NCI-H460 (cell line): ENCODE measurements at places on chromosomes 11 and 22.
A peak's percentile ranks its signal among the peaks of the same experiment; 100 is the strongest.

DNA sequence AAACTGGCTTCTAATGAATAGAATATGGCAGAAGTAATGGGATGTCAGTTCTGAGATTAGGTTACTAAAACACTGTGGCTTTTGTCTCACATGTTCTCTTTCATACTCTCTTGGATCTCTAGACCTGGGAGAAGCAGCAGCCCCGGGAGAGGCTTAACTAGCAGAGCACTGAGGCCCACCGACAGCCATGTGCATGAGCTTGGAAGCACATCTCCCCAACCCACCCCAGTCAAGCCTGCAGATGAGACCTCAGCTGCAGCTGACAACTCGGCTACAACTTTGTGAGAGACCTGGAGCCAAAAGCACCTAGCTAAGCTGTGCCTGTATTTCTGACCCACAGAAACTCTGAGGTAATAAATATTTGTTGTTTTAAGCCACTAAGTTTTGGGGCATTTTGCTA lies 100.8 kb downstream of the TRIM29 start:
- DNase-seq = no peak

DNA sequence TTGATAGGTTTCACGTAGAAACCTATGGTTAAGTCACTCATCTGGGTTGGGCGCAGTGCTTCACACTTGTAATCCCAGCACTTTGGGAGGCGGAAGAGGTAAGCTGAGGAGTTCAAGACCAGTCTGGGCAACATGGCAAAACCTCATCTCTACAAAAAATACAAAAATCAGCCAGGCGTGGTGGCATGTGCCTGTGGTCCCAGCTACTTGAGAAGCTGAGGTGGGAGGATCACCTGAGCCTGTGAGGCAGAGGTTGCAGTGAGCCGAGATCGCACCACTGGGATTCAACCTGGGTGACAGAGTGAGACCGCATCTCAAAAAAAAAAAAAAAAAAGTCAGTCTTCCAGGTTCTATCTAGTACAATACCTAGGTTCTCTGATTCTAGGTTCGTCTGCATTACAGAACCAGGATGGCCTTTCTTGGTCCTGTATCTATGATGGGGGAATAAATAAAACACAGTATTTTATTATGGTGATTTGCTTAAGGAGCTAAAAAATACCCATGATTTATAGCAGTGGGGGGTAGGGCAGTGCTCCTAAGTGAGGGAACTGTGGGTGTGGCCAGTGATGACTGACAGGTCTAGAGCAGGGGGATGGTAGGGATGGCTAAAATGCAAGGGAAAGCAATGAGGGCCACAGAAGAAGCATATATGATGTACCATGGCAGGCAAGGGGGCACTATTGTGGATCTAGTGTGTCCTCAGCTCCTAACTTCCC lies 65.5 kb upstream of the NUP160 start:
- no peak for DNase-seq

GRCh38 chr11:68508425-68508824 lies 47.9 kb downstream of the PPP6R3 start:
- no peak for DNase-seq

GRCh38 chr11:125431481-125431880 lies 64.6 kb downstream of the FEZ1 start:
- DNase-seq = no peak

DNA sequence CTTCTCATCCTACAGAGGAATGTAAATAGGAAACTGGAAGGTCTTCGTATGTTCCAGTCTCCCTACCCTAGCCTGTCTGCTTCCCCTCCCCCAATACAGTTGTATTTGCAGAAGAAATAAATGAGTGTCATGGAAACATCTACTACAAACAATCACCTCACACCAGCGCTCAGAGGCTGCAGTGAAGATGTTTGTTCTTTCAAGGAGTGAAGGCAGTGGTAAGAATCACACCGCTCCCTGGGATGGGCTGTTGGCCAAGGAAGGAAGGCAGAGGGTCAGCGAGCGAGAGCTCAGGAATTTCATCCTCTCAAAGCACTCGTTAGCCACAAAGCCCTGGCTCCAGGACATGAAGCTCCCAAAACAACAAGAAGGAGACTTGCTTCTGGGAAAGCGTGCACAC lies 1.1 kb upstream of the IGSF9B start:
- DNase-seq = no peak

DNA sequence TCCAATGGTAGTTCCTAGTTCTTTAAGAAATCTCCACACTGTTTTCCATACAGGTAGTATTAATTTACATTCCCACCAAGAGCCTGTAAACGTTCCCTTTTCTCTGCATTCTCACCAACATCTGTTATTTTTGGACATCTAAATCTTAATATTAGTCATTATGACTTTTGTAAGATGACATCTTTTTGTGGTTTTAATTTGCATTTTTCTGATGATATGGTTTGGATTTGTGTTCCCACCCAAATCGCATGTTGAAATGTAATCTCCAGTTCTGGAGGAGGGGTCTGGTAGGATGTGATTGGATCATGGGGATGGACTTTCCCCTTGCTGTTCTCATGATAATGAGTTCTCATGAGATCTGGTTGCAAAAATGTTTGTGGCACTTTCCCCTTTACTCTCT lies 89.0 kb downstream of the MUC15 start:
- DNase-seq = no peak

DNA sequence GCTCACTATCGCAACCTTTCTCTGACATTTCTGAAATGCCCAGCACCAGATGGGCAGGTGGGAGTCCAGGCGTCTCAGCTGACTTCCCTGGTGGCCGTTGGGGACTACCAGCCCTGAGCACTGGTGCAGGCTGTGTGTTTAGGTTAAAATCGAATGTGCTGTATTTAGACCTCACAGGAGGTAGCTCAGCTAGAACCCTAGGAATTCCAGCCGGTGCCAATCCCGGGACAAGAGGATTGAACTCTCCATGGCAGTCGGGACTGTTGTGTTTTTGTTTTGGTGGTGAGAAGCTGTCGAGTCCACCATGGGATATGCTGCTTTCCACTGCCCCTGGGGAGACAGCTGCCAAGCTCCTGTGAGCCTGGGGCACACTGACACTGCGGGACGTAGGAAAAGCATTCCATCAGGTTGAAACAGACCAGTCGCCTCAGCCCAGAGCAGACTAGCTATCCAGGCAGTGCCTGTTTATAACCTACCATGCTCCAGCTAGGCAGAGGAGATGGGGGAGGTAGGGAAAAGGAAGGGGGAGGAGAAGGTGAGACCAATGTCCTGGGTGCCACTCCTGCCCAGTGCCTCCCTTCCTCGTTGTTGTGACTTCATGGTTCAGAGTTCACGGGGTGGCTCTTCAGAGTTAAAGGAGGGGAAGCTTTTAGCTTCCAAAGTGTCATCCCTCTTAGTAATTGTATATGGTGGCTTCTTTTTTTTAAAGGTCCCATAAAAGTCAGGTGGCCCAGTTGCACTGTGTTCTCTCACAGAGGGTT lies 53.0 kb downstream of the MICAL2 start:
- no peak for DNase-seq

DNA sequence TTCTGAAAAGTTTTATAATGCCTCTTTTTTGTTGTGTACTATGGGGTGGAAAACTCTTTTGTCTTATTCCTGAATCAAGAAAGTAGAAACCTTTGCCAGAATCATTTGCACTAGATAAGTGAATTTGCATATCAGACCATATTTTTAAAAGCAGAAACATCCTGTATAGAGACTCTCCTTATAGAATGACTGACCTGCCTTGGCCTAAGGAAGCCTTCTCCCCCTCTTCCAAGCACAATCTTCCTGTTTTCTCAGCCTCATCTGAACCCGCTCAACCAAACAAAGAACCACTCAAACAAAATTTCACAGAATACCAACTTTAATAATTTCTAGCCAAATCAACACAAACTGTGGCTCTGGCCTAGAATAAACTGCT lies 60.3 kb downstream of the SIK3 start:
- DNase-seq = no peak

DNA sequence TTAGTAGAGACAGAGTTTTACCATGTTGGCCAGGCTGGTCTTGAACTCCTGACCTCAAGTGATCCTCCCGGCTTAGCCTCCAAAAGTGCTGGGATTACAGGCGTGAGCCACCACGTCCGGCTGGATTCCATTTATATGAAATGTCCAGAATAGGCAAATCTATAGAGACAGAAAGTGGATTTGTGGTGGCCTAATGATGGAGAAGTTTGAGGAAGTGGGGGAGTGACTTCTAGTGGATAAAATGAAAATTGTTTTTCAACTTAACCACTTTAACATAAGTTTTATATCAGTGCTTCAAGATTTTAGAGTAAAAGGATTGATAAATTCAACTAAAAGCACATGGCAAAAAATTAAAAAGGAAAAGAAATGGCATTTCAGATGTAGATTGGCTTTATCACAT lies 66.2 kb downstream of the HIPK3 start:
- DNase-seq = no peak

- DNase-seq = no peak
These were observed 12.6 kb downstream of the PPARA start for GRCh38 chr22:46162771-46163556.

- no peak for DNase-seq
These were observed 47.0 kb downstream of the SBF2 start for GRCh38 chr11:10247011-10247410.

- no peak for DNase-seq
These were observed 78.4 kb downstream of the CADM1 start for GRCh38 chr11:115425816-115426215.

DNA sequence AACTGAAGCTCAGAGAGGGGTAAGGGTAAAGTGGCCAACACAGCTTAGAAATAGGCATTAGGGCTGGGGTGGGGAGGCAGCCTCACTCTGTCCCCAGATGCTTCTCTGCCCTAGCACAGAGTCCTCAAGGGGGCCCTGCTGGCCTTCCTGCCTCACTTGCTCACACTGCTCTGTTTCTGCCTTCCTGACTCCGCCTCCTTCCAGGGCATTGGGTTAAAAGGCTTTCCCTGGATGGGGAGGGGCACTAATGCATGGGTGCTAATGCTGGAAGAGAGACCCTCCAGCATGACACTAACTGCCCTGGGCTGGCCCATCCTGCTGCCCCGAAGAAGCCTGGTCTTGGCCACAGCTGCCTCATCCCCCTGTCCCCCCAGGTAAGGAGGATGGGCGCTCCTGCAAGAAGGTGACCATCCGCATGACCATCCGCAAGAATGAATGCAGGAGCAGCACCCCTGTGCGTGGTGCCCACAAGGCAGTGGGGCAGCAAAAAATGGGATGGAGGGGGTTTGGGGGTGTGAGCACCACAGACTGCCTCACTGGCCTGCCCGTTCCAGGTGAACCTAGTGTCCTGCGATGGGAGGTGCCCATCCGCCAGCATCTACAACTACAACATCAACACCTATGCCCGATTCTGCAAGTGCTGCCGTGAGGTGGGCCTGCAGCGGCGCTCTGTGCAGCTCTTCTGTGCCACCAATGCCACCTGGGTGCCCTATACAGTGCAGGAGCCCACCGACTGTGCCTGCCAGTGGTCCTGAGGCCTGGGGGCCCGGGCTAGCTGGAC lies 74.0 kb upstream of the MYOD1 start:
- no peak for DNase-seq

GRCh38 chr11:5364214-5364613 lies 12.9 kb downstream of the OR51B6 start:
- DNase-seq = no peak

DNA sequence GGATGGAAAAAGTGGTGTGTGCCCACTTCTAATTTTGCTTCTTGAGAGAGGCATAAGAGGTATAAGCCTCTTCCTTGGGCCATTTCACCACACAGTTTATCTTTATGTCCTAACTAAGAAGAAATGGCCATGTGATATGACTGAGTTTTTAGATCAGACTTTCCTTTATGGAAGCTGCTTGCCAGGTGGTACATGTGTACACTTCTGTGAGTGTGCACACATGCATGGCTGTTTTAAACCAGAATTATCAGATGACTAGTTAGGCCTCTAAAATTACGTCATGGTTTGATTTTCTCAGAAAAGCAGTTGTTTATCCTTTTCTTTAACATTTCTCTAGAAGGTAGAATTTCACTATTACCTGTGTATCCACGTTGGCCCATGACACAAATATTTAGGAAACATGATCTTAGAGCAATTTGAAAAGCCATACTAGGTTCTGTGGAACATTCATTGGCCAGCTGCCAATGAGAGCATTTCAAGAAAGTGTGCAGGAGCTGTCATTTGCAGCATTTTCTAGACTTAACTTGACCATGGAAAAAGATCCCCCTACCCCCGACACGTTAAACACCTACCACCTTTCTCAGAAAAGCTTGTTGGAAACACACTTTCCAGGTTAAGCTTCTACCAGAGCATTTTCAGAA lies 109.2 kb upstream of the GAL start:
- no peak for DNase-seq

DNA sequence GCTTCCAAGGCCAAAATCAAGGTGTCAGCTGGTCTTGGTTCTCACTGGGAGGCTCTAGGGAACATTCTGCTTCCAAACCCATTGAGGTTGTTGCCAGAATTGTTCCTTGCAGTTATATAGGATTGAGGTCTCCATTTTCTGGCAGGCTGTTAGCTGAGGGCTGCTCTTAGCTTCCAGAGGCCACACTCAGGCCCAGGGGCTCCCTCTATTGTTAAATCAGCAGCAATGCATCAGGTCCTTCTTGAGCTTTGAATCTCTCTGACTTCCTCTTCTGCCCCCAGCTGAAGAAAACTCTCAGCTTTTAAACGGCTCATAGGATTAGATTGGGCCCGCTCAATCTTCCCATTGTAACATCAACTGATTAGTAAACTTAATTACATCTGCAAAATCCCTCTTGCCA lies 39.3 kb upstream of the BSX start:
- peak; percentile 46 for DNase-seq

- no peak for DNase-seq
These were observed 2.9 kb upstream of the KIRREL3 start for GRCh38 chr11:127003260-127003981.

DNA sequence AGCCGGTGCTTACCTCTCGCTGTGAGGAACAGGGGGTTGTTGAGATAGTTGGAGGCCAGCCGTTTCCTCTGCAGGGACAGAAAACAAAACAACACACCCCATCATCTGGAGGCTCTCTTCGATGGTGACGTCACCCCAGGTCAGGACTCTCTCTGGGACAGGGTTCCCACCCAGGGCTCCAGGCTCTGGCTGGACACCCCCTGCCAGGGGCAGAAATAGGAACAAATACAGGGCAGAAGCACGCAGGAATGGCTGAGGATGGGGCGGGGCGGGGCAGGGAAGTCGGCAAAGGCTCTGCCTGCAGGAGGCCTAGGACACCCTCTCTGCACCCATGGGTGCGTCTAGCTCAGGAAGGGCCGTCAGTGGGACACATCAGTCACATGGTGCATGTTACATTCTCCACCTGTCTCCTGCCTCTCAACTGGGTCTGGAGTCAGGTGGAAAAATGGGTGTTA lies 118.5 kb downstream of the PHF21B start:
- no peak for DNase-seq

- DNase-seq = no peak
These were observed 18.8 kb downstream of the VPS37C start for GRCh38 chr11:61142424-61142823.

- no peak for DNase-seq
These were observed 307.5 kb upstream of the ZC3H12C start for GRCh38 chr11:109785714-109786113.
